ENCODE measurements at places on chromosomes 6 and 20.

DNA sequence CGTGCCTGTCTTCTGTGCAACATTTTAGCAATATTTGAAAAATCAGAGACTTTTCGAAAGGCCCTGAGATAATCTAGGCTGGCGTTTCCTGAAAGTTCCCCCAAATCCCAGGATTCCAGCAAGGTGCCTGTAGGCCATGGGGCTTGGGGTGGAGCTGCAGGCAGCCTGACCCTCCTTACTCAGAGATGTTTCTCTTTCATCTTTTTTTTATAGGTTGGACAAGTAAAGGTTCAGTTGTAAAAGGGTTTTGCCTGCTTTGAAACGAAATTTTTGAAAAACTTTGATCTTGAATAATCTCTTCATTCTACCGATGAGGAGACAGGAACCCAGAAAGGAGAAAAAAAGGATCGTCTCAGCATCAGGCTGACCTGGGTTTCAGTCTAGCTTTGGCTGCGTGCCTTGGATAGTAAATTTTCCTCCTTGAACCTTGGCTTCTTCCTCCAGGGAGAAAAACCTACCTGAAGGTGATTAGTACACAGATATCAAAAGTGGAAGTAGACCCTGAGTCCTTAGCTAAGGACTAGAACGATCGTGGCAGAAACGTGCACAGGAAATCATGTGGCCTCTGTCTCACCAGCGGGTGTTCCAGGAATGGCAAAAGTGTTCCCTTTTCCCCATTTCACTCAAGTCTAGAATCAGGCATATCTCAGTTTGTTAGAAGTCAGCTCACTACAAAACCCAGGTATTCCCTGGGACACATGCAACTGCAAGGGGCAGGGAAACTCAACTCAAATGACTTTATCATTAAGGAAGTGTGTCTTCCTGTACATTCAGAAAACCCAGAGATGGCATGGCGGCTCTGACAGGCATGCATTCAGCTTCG lies 128.2 kb upstream of the PTPN1 start:
- DNase-seq, result peak; percentile 23

DNA sequence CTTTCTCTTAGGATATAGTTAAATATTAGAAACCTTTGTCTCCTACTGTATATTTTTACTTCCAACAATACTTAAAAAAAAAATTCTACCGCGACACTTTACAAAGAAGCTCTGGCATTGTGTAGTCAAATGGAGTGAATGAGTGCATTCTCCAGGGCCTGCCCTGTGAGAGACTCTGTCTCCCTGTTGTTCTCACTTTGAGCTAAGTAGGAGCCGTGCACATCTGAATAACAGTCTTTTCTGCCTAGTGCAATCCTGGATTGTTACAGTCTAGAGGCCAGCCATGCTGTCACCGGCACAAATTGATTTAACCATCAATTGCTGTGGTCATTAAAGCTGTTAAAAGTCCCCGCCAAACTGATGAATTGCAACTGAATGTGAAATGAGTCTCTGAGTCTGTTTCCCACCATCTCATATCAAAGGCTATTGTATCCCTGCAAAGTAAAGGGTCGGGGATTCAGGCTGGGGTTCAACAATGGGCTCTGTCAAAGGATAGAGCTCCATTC lies 156.0 kb downstream of the RFPL4B start:
- DNase-seq, result no peak

GRCh38 chr6:64263778-64264177 lies 628.2 kb downstream of the PHF3 start:
- no peak for DNase-seq

DNA sequence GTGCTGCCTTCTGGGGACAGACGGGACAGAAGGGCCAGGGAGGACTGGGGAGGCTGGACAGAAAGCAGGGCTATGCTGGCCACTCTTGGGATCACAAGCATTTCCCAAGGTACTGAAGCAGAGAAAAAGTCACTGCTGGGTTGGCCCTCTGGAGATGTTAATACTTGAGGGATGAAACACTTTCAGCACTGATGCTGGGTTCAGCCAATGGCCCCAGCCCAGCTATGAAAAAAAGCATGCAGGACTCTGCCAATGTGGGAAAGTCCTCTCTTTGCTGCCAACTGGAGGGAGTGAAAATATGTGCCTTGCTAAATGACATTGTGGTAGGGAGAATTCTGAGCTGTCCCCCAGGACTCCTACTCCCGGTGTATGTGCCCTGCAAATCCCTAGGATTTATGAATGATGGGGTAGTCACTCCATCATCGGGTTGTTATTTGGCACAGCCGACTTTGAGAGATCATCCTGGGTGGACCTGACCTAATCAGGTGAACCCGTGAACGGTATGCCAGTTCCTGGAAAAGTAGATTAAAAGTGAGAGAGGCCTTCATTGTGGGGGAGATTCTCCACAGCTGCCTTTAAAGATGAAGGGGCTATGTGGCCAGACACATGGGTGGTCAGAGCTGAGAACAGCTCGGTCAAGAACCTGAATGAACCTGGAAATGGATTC lies 119.9 kb upstream of the TRAF3IP2 start:
- DNase-seq, result no peak

DNA sequence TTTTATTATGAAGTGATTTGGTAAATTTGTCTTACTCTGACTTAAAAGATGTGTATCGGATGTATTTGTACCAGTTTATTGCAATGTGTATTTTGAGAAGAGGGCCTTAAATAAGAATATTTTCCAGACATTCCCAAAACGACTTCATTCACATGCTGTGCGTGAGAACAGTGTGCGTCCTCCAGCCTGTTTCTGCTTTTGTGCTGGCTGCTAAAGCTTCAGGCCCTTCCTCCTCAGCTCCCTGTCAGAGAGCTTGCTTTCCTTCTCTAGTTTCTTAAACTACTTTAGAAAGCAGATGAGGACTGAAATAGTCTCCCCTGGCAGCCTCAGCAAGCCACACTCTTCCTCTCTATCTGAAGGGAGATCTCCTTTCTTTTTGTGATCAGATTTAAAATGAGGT lies 157.8 kb downstream of the SAMD5 start:
- DNase-seq, result no peak

- no peak for DNase-seq
These were observed 247.8 kb downstream of the BMP2 start for GRCh38 chr20:7015257-7015656.

- no peak for DNase-seq
These were observed 17.0 kb downstream of the SERPINB9 start for GRCh38 chr6:2885967-2886735.

- no peak for DNase-seq
These were observed 22.6 kb downstream of the DDO start for GRCh38 chr6:110392727-110393126.

- DNase-seq, result no peak
These were observed 20.9 kb downstream of the NRSN1 start for GRCh38 chr6:24146871-24147270.

DNA sequence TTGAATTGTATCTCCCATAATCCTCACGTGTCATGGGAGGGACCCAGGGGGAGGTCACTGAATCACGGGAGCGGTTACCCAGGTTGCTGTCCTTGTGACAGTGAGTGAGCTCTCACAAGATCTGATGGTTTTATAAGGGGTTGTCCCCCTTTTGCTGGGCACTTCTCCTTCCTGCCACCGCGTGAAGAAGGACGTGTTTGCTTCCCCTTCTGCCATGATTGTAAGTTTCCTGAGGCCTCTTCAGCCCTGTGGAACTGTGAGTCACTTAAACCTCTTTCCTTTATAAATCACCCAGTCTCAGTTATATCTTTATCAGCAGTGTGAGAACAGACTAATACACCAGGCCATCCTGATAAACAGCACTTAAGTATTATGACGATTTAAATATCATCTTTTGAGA lies 9.0 kb upstream of the MRGBP start:
- DNase-seq, result no peak

- no peak for DNase-seq
These were observed at the start of gene PNLDC1 for GRCh38 chr6:159800141-159800865. PNLDC1 (plus strand) TSS chr6:159800276; CDS start chr6:159800308, 32 bp downstream.

- peak; percentile 1 for DNase-seq
These were observed 862 bp upstream of the SOBP start for GRCh38 chr6:107488875-107489635.

GRCh38 chr20:5056801-5057599 lies 55.7 kb upstream of the SLC23A2 start:
- peak; percentile 88 for DNase-seq

- DNase-seq, result peak; percentile 89
These were observed at the start of gene CRYBG1 for GRCh38 chr6:106360410-106360988. CRYBG1 (plus strand) TSS chr6:106360717; CDS start chr6:106360909, 192 bp downstream.

DNA sequence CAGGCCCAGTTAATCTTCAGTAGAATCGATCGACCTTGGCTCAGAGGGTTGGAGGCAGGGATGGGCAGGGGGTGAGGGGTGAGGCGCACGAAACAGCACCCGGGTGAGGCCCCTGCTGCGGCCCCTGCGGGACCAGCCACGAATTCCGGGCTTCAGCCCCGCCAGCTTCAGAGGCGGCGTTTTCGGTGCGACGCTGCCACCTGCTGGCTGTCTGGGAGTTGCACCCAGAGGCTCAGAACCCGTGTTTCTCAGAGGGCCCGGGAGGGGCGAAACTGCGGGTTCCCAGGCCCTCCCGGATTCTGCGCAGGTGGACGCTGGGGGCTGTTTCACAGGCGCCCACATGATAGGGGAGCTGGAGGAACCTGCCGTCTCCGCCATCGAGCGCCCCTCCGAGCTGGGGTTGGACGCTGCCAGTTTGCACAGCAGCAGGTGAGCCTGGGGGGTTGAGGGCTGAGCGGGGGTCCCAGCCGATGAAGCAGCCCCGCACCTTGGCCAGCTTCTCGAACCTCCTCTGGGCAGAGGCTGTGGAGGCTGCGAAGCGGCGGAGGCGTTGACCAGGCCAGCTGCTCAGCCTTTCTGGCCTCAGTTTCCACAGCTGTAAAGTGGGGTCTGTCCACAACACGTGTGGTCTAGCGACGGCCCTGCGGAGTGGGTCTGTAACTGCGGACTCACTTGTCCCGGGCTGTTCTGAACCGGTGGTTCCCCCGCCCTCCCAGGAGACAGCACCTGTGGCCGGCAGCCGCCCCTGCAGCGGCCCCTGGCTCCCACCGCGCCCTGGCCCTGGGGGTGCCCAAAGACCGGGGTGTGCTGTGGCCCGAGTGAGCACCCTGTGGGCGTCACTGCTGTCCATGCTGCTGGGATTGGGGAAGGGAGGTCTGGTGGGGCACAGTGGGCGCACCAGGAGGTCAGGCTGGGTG lies 2.5 kb upstream of the BHLHE23 start:
- peak; percentile 91 for DNase-seq

GRCh38 chr20:50977066-50978021 lies 18.7 kb downstream of the MOCS3 start:
- DNase-seq, result no peak

- no peak for DNase-seq
These were observed 14.8 kb upstream of the FAM83C start for GRCh38 chr20:35306931-35307517.

DNA sequence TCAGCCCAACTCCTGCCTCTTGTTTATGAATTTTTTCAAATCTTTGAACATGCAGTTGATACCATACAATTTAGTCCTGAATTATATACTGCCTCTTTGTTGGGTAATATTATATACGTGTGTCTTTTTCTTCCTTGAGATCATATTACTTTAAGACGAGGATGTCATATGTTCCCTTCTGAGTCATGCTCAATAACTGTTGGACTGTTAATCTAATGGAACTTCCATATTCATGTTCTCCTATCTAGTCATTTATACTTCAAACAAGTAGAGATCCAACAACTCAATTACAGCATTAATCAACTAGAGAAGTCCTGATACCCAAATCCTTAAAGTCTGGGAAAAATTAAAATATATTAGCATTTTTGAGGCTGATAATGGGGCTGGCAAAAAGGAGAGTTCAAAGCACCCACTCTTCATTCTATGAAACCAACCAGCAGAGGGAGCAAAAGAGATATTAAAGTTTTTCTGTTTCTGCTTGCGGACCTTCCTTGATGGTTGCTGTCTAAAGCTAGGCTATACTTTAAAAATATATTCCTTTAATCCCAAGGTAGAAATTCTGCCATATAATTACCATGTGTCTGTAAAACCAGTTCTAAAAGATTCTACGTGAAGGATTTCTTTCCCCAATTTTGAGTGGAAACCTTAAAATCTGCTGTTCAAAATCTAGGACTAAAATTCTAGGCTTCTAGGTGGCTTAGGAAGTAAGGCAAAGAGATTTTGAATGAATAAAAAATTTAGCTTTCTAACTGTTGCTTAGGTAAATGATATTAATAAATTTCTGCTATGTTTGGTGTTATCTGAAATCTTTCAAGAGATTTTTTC lies 498.9 kb downstream of the BCKDHB start:
- peak; percentile 30 for DNase-seq

GRCh38 chr6:166559211-166559610 lies 27.3 kb downstream of the RAMACL start:
- no peak for DNase-seq

DNA sequence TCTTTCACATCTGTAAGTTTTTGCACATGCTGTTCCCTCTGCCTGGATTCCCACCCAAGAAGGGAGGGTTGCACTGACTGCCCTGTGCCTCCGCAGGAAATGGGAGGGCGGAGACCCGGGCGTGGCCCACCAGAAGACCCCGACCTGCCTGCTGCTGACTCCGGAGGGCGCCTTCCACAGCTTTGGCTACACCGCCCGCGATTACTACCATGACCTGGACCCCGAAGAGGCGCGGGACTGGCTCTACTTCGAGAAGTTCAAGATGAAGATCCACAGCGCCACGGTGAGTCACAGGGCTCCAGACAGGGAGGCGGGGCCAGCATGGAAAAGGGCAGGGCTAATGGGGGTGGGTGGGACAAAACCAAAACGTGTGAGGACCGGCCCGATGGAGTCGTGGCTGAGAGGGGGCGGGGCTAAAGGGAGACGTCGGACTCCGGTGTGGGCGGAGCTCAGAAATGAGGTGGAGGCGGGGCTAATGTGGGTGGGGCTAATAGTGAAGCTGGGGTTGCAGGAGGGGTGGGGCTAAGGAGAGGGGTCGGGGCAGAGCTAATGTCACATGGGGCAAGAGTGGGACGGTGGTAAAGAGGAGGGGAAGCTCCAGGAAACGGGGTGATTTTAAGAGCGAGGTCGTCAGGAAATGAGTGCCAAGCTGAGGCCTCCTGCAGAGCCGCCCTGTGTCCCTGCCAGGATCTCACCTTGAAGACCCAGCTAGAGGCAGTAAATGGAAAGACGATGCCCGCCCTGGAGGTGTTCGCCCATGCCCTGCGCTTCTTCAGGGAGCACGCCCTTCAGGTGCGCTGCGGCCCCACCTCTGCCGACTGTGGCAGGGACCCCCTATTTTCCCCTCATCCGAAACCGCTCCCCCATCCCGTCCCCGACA lies 12.6 kb downstream of the HSPA12B start:
- peak; percentile 72 for DNase-seq

DNA sequence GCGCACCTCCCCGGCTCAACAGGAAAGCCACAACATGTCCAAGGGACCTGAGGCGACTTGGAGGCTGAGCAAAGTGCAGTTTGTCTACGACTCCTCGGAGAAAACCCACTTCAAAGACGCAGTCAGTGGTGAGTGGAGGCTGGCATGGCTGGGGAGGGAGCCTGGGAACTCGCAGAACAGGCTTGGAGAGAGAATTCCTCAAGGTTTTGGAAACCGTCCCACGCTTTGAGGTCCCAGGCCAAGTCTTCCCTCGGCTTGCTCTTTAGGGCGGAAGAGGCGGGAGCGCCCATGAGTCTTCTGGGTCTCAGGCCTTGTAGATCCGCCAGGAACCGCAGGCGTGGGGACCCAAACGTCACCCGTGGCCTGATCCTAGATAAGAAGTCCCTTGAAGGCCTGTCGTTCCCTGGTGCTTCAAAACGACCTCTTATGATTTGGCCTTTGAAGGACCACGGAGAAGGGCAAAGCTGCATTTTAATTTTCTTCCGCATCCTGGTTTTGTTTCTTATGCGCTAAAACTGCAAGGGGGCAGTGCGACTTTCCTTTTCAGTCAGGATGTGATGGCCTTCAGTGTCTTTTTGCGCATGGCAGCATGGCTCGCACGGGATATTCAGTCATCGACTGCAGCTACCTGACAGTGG lies 2.0 kb downstream of the LAMP5 start:
- DNase-seq, result no peak

All from CD4-positive, alpha-beta T cell (primary cell).